Dermis blood vessel endothelial cell (primary cell): ENCODE measurements at places on chromosomes 7 and 10. TPM values are rescaled to one million over a fixed set of nuclear protein-coding genes. Genes with fewer than 3 reads are reported as not detected.

The VWDE gene
- total RNA-seq: not detected in 2 replicates

The WEE2 gene
- not detected in 2 replicates for total RNA-seq

The NKX2-3 gene
- total RNA-seq: not detected in 2 replicates

The PILRA gene
- 0.68 TPM in 1 of 2 replicates, not detected in the other for total RNA-seq

The UCMA gene
- not detected in 2 replicates for total RNA-seq
